IPS-NIHi11 (cell line): ENCODE measurements at places on chromosomes 2 and 18.

- no peak for DNase-seq
Observed at GRCh38 chr2:54394392-54394791, 61.7 kb upstream of the SPTBN1 start.

- no peak for DNase-seq
Observed at GRCh38 chr2:191410646-191411436, 165.6 kb downstream of the MYO1B start.

- DNase-seq, result no peak
Observed at GRCh38 chr2:66283787-66284186, 151.1 kb upstream of the MEIS1 start.

GRCh38 chr18:23819001-23819400, 129.7 kb downstream of the LAMA3 start:
- no peak for DNase-seq

GRCh38 chr2:48738806-48739205, 16.7 kb downstream of the LHCGR start:
- DNase-seq, result no peak

DNA sequence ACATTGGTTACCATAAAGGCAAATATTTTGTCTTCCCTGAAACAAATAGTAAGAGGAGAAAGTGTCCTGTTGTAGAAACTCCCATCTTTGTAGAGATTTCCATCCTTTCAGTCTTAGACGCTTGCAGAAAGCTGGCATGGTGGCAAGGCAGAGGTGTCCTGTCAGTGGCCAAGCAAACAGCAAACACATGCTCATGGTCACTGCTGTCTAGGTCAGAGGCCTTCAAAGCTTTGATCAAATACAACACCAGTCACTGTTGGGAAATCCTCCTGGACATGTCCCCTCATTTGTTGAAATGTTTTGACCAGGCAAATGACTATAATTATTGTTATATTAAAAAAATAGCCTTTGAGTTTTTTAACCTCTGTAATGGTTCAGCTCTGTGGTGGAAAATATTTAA, 55.1 kb downstream of the LTBP1 start:
- DNase-seq, result no peak

- DNase-seq, result no peak
Observed at GRCh38 chr2:228549441-228550007, 368.0 kb upstream of the SPHKAP start.

- no peak for DNase-seq
Observed at GRCh38 chr2:77156599-77156998, 365.6 kb downstream of the LRRTM4 start.
